ENCODE measurements at places on chromosomes 7 and 10.

DNA sequence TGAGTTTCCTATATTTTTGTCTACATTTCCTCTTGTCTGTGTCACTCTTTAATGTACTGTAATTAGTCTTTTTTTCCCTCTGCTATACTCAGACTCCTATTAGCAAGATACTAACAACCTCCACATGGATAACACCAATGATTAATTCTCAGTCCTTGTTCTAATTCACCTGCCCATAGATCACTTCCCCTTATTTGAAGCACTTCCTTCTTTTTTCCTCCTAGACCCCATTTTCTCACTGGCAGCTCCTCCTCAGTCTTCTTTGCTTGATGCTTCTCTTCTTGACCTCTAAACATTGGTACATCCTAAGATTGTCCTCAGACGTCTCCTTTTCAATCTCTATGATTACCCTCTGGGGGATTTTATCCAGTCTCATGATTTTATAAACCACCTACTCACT is 98.2 kb upstream of the IMMP2L start:
- no peak for DNase-seq

- DNase-seq, result no peak
Observed at GRCh38 chr7:116185956-116186355, 24.4 kb upstream of the TES start.

DNA sequence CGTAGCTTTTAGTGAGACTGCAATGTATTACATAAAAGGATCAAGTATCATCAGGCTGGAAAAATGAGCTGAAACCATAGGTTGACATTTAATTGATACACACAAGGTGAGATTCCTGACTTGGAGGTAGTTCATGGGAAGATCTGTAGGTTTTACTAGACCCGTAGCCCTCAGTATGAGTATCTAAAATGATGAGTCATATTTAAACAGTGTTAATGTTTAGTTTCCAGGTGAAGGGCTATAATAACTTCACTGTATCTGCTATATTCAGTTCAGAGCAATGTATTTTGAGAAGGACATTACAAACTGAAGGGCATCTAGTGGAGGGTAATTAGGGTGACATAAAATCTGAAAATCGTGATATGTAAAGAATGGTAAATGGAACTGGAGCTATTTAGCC is 35.0 kb downstream of the ENTPD1 start:
- DNase-seq, result no peak

DNA sequence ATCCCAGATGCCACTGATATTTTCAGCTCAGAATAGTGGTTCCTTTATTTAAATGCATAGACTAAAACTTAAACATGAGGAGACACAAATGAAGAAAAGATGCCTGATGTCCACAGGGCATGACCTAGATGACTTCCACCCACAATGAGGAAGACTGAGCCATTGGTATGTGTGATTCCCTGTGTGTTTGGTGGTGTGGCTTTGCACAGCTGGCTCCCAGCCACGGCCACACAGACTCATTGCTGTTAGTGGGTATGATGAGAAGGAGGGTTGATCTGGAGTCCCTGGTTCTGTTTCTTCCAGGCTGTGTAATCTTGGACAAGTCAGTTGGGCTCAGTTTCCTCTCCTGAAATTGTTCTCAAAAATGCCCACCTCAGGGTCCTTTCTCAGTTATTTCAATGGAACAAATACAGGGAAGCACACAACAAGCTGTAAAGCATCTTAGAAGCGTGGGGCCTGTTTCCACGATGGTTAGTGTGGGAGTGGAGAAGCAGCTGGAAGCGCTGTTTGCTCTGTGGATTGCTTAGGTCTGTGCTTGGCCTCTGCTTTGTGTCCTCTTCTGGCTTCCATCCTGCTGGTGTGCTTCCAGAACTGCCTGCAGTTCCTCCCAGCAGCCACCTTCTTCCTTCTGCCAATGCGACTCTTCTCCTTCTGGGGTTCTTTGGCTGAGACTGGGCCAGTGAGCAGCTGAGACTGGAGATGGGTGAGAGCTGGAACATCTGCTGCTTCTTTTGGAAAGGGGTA is 303.7 kb downstream of the BMPER start:
- DNase-seq, result no peak

- DNase-seq, result no peak
Observed at GRCh38 chr7:2042650-2043049, 190.1 kb downstream of the MAD1L1 start.

DNA sequence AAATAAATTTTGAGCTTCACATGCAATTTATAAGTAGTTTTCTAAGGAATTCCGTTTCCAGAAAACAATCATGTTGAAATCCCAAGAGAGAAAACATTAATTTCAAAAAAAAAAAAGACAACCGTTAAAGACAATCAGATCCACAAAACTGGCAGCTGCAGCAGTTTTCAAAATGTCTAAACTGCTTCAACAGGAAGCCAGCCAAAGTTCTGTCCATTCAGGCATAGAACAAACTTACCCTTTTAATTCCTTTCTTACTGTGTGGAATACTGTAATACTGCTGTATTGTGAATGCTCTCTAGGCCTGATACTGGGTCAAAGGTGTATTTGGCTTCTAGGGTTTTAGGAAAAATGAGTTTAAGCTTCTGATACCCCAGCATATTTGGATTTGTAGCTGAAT is 31.6 kb downstream of the HOXA1 start:
- no peak for DNase-seq

- no peak for DNase-seq
Observed at GRCh38 chr7:50663396-50664102, 98.3 kb upstream of the DDC start.

- DNase-seq, result no peak
Observed at GRCh38 chr7:88150033-88150432, 69.8 kb downstream of the SRI start.

GRCh38 chr10:24952707-24953645 is 570 bp upstream of the PRTFDC1 start:
- DNase-seq, result peak; percentile 58

- no peak for DNase-seq
Observed at GRCh38 chr7:127258111-127258510, 5.4 kb upstream of the GRM8 start.

- DNase-seq, result no peak
Observed at GRCh38 chr10:71804077-71804476, 30.8 kb upstream of the VSIR start.

GRCh38 chr7:94022550-94022949 is 18.4 kb upstream of the BET1 start:
- no peak for DNase-seq

DNA sequence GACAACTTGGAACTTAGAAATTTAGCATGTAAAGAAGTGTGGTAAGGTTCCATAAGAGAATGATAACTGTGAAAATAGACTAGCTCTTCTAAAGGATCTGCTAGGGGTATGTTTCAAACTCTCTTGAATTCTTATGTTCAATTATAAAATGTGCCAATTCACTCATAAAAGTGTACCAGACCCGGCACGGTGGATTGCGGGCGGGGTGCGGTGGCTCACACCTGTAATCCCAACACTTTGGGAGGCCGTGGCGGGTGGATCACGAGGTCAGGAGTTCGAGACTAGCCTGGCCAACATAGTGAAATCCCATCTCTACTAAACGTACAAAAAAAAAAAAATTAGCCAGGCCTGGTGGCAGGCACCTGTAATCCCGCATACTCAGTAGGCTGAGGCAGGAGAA is 105.4 kb upstream of the CAV2 start:
- DNase-seq, result no peak

DNA sequence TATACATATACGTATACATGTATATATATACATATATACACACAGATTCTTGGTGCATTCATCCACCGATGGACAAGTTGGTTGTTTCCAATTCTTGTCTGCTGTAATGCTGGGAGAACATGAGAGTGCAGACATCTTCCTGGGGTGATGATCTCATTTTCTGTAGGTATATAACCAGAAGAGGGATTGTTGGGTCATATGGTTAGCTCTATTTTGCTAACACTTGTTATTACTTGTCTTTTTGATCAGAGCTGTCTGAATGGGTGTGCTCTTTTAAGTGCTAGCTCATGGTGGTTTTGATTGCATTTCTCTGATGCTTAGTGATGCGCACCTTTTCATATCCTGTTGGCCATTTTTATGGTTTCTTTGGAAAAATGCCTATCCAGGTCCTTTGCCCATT is 106.4 kb downstream of the TAX1BP1 start:
- DNase-seq, result no peak

DNA sequence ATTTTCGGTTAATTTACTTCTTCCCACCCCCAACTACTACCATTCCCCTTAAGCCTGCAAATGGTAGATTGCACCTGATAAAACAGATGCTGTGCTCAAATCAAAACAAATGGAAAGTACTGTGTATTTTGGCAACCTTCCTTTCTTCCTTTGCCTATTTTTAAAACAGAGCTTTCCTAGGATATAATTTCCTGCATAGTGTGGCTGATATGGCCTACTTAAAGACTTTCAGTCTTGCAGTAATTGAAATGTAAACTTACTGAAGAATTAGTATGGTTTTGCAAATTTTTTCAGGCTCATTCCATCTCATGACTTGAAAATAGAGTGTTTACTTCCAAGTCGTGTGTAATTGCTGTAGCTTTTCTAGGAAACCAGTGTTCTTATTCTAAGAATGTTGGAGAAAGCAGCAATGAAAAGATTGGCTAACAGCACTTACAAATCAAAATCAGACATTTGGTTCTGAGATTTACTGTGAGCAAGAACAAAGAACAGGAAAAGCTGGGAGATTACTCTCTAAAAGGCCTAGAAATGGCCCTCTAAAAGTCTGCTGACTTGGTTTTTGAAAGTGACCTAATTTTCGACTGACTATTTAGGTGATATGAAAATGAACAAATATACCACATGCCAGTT is 52.0 kb downstream of the REEP3 start:
- DNase-seq, result no peak

- DNase-seq, result peak; percentile 51
Observed at GRCh38 chr7:116511552-116512519, 12.3 kb downstream of the CAV2 start.

- no peak for DNase-seq
Observed at GRCh38 chr7:142833174-142834048, 21.5 kb upstream of the EPHB6 start.

- no peak for DNase-seq
Observed at GRCh38 chr7:105987046-105987445, 24.0 kb downstream of the CDHR3 start.

- no peak for DNase-seq
Observed at GRCh38 chr7:132503415-132503814, 72.9 kb downstream of the PLXNA4 start.

DNA sequence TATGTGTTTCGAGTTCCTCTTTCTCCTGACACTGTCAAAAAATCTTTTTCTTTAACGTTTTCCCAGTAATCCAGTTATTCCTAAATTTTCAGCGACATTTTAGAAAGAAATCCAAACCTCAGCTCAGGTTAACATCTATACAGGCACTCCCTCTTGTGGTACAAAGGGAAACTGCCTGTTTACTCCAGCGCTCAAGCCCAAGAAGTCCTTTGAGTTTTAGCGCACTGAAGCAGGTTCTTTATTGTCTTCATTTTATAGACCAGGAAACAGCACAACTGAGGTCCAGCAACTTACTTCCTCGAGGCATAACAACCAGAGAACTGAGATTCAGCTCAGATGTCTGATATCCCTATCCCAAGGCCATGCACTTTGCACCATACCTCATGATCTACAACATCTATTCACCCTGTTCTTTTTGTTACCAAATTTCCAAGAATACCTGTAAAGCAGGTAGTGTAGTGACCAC is 287.2 kb upstream of the MKLN1 start:
- DNase-seq, result peak; percentile 76

DNA sequence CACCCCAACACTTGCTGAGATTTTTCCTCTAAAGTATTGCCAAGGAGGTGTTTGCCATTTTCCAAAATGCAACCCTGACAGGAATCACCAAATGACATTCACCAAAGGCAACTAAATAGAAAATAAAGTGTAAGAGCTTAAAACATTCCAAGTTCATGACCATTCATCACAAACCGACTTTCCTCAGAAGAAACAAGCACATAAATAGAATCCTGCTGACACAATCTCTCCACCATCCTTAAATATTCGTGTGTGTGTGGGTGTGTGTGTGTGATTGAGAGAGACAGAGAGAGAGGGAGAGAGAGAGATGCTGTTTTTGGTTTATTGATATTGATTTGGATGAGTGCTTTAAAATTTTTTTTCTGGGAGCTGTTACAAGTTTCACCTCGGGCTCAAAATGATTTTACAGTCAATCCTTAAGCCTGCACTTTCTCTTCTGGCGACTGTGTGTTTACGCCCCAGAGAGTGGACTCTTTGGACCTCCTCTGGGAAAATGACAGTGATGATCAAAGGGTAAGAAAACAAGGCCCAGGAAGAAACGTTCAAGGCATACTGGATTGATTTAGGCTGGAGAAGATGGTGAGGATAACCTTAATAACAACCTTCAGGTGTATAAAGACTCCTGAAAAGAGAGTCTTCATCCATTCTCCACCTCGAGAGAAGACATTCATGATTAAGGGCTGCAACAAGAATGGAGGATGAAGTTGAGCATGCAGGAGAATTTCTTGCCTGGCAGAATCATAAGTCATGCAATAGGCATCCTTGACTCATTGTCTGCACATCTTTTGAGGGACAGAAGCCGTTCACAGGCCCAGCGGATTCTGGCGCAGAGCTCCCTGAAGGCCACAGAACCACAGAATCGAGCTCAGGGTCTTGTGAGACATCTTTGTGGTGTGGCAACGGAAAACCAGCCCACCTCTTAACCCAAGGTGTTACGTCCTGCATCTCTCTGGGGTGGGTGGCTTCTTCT is 104.4 kb upstream of the FGFR2 start:
- DNase-seq, result no peak

- DNase-seq, result no peak
Observed at GRCh38 chr10:22322641-22323160, 1.8 kb downstream of the BMI1 start.

- DNase-seq, result peak; percentile 33
Observed at GRCh38 chr7:155490697-155491628, 33.0 kb downstream of the EN2 start.

All from CD4-positive, alpha-beta T cell treated with Interleukin-12 subunit alpha and Interleukin-12 subunit beta, for 1 hour (primary cell).